ENCODE measurements at places on chromosomes 2 and 18. TPM values are rescaled to one million over a fixed set of nuclear protein-coding genes. Genes with fewer than 3 reads are reported as not detected.

TXNDC9 gene
- 31.7 TPM for total RNA-seq

DNA sequence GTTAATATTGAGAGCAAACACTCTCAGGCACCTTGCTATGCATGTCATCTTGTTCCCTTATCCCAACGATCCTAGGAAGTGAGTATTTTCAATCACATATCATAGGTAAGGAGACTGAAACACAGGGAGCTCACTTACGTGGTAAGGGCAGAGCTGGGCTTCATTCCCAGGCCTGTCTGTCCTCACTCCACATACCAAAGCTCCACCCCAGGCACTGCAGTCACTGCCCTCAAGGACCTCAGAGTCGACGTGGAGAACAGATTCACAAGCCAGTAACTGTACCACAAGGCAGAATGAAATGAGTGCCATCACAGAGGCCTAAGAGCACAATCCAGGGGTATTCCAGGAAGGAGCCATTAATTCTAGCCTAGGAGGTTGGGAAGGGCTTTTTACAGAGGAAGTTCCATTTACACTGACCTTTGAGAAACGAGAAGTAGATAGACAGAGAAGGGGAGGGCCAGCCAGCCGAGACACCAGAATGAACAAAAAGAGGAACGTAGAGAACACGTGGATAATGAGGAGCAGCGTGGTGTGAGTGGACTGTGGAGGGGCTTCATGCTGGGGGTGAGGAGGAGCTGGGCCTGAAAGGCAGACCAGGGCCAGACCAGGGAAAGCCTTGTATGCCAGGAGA is 48.6 kb downstream of the KIAA2012 start:
- no peak for DNase-seq

- DNase-seq, result no peak
Observed at GRCh38 chr2:48135797-48136196, 229.5 kb upstream of the FBXO11 start.

DNA sequence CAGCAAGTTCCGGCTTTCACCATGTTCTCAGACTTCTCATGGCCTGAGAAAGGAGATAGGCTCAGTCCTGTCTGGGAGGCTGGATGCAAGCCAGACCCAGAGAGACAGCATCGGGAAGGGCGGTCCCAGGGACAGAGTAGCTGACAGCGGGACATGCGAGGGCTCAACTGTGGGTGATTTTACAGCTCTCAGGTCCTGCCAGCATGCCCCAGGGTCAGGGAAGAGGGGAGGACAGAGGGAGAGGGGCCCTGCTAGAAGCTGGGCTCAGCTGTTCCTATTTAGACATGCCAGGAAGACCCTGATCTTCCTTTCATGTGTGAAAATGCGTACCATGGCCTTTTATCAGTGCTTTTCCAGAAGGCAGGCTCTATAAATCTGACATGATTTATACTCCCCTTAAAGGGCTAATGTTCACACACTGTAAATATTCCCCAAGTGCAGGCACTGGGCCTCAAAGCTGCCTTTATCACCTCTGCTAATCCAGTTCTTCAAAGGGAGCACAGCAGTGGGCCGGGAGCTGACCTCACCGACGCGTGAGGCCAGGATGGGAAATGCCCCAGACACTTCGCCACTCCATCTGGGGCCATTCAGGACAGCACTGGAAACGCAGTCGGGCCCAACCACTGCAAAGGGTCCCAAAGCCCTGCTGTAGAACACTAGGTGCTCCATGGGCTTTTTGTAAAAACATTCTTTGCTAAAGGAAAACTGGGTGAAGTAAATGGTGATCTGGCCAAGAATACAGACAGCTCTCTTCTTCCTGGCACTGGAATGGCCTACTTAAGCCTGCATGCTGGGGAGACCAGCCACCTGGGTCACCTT is 96.1 kb upstream of the LMAN1 start:
- DNase-seq, result no peak

DNA sequence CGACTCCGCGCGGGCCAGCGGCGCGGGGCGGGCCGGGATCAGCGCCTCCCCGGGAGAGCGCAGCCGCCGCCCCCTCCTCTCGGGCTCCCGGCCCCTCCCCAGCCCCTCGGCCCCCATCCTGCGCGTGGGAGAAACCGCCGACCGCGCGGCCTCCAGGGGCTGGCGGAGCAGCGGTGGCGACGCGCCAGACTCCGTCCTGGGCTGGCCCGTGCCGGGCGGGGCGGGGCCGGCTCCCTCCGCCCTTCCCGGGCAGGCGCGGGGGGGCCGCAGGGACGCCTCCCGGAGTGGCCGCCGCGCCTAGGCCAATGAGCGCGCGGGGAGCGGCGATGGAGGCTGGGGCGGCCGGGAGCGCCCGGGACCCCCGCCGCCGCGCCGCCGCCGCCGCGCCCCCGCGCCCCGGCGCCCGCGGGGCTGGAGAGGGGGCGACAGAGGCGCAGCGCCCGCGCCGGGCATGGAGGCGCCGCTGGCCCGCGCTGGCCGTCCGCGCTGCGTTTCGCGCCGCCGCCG is 49.1 kb downstream of the KCNIP3 start:
- no peak for DNase-seq
